ENCODE measurements at places on chromosomes 2 and 18.
A peak's percentile ranks its signal among the peaks of the same experiment; 100 is the strongest.

DNA sequence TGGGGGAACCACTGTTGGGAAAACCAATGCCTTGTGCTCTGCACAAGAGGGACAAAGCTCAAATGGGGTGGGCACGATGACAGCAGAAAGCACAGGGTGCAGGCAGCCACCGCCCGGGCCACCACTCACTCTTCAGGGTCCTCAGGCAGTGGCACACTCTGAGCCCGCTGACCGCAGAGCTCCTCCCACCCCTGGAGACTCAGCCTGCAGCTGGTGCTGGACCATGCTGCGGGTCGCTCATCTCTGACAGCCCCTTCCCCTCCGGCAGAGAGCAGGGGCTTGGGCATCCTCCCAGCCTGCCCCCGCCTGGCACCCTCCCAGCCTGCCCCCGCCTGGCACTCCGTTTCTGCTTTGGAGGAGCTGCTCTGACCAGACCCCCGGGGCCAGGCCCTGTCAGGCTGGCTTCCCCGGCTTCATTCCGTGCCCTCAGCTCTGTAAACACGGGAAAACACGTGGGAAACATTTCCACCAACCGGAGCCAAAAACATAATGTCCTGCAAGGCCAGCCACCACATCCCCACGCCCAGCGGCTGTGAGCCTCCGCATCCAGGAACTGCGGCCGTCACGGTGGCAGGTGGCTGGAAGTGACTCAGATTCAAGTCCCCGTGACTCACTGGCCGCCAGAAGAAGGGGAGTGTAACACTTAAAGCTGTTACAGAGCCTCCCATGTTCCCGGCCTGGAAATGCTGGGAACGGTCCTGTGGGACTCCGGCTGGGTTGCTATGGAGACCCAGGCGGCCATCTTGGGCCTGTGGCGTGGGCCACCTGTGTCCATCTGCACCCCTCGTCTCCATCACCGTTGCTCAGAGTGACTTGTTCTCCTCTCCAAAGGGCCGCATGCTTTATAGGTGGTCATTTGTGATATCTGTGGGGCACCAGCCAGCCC lies 6.8 kb upstream of the SNED1 start:
- DNase-seq, result peak; percentile 60

GRCh38 chr2:217954469-217954868 lies 48.3 kb downstream of the TNS1 start:
- DNase-seq, result peak; percentile 41

DNA sequence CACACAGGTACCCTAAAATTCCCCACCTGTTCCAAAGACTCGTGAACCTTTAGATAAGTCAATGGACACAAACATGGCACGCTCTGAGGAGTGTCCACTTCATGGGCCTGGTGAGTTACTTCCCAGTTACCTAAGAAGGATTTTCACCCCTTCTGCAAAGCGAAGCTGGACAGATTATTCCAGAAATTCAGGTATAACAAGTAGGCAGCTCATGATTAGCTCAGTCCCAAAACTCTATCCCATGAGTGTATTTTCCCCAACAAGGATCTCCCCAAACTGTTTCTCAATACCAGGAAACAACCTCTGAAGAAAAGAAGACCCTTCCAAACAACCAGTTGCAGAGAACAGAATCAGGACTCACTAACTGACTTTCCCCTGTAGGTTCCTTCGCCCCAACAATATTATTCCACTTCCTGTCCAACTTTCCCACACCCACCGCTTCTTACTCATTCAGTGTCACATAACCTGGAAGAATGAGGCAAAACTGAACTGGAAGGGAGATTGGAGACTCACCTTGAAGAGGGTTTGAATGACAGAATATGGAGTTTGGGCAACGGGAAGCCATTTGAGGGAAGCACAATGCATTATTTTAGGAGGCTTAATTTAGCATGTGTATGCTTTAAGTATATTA lies 120.1 kb downstream of the ANTXR1 start:
- no peak for DNase-seq

GRCh38 chr2:223604231-223604630 lies 2.1 kb upstream of the SCG2 start:
- DNase-seq, result no peak

DNA sequence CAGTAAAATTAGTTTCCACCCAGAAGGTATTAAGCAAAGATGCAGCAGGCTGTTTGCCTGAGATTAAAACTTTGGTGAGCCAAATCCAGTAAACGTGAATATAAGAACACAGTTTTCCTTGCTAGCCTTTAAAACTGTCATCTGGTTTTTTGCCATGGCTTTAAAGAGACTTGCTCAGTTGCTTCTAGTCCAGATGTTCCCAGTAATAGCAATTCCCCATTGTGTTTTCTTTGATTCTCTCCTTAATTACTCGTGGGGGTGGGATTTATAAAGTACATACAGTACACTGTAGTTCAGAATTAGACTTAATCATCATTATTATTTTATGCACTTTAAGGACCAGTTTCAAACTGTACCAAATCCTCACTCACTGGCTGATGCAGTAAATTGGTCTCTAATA lies 303.5 kb upstream of the ZNF804A start:
- DNase-seq, result no peak

GRCh38 chr2:160005476-160005875 lies 56.9 kb downstream of the PLA2R1 start:
- DNase-seq, result no peak
